ENCODE measurements at places on chromosomes 3 and 15.

GRCh38 chr15:79450648-79451047 lies 18.5 kb downstream of the MINAR1 start:
- DNase-seq: peak; percentile 63

GRCh38 chr3:65200310-65200970 lies 512.6 kb upstream of the ADAMTS9 start:
- DNase-seq: no peak

DNA sequence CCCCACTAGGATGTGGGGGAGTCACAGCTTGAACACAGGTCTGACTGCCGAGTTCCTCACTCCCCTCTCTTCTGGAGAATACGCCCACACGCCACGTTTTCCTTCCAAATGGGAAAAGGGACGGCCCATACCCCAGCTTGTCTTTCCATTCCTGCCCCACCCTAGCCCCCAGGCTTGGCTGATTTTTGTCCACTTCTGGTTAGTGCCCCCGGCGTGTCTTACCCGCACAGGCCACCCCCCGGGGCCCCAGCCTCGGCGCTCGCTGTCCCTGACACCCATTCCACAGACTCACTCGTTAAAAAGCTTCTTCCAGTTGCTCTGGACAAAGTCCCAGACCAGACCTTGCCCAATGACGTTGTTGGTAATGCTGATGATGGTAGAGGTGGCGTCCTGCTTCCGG lies 14.5 kb downstream of the MESP2 start:
- DNase-seq: no peak

GRCh38 chr3:197003461-197004385 lies 25.9 kb downstream of the MELTF start:
- peak; percentile 64 for DNase-seq

GRCh38 chr3:14640734-14641133 lies 10.8 kb upstream of the CCDC174 start:
- no peak for DNase-seq

DNA sequence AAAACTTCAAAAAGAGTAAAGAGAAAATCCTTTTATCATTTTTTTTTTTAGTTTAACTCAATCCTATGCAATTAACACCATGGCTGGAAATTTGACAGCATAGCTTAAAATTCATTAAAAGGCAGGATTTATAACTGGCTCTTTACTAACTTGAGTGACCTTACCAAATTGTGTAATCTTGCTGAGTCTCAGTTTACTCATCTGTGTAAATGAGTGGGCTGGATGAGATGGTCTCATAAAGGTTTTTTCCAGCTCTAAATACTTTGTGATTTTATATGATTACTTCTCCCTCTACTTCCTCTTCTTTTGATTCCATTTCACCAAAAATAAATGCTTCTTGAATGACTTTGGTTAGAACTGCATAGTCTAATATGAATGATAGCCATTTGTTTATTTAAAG lies 234.9 kb upstream of the SATB1 start:
- DNase-seq: no peak

- DNase-seq: no peak
Observed at GRCh38 chr3:154842536-154842935, 237.6 kb upstream of the MME start.

DNA sequence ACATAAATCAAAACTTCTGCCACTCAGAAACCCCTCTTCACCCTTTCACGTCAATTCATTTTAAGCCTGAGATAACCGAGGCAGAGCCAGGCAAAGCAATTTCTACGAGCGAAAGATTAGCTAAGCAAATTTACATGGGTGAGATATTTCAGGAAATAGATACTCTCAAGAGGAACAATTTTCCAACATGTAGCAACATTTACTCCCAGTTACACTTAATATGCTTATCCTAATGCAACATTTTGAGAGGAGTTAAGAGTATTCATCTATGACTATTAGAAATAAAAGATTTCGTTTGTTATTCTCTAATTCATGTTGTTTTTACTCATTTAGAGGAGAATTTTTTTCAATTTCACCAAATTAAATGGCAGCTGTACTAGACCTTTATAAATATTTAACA lies 837 bp downstream of the TMC3 start:
- no peak for DNase-seq

DNA sequence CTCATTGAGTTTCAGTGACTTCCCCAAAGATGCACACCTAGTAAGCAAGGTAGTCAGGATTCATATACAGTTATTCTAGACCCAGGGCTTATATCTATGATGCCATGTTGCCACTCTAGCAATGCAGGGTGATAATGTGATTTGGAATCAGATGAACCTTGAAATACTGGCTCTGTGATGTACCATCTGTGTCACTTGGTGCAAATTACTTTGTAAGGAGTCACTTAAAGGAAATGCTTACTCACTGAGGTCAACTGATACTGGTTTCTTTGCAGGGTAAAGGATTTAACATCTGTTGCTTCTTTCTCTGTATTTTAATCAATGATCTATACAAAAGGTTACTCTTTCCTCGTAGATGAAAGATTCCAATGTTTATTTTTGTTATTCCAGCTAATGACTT lies 10.8 kb downstream of the ASB14 start:
- DNase-seq: peak; percentile 44

DNA sequence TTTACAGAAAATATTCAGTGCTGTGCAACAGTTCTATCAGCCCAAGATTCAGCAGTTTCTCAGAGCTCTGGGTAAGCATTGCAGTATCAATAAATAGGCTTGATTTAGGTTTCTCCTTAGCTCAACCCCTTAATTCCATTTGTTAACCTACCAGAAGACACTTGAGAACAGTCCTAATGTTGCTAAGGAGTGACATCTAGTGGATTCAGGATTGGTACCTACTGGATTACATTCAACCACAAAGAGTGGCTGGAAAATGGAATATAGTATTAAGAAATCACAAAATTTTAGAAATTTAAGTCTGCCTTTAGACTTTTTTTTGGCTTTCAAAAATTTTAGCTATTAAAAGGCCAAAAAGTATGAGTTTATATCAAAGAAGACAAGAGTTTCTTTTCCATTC lies 34.7 kb downstream of the POLG start:
- DNase-seq: no peak

DNA sequence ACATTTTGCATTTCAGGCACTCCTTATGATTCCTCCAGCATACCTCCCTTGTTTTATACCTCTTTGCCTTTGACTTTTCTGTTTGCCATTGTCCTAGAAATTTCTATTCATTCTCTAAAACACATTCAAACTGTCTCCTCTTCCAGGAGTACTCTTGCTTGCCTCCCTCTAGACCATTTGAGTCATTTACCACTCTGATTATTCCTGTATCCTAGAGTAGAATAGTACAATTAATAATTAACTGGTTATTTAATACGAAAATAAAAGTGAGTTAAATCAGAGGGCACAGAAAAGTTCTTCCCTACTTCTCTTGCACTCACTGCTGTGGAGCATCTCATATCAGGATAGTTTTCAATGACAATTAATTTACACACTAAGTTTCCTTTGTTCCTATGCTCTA lies 290.2 kb upstream of the RORA start:
- no peak for DNase-seq

DNA sequence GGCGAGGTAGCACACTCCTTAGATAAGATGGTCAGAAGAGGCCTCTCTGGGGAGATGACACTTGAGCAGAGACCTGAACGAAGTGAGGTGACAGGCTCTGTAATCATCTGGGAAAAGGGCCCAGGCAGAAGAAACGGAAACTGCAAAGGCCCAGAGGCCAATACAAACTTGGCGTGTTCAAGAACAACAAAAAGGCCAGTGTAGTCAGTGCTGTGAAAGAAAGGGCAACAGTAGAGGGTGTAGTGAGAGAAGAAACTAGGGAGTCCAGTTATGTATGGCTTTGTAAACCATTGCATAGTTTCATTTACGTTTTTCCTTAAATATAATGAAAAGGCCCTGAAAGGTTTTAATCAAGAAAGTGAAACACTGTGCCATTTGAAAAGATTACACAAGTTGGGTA lies 31.8 kb downstream of the PLD1 start:
- no peak for DNase-seq

DNA sequence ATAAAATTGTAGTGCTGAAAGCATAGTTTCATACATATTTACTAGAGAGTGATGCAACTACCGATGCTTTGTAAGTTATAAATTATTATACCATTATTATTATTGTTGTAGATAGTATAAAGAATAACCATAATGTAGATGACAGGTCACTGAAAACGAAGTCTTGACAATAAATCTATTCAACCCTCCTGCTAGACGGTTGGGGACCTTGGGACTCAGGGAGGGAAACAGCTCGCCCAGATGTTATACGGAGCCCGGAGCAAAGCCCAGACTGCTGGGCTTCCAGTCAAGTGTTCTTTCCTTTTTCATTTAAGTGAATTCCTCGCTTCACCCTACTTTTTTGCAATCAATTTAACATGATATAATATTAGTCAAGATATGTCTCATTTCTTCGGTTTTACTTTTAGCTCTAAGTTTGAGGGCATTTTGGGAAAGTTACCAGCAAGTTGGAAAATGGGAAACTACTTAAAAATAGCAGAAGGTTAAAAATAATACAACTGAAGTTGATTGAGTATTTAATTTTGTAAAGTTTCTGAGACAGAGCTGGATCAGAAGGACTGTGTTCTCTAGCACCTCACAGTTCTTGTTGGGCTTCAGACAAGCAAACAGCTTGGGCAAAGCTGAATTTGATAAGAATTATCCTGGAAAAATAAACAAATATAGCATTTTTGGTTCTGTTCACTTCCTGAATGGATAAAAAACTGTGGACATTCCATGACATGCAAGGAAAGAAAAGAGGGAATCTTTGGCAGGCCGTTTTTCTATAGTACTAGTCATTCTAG lies 173.4 kb upstream of the TP63 start:
- DNase-seq: no peak

DNA sequence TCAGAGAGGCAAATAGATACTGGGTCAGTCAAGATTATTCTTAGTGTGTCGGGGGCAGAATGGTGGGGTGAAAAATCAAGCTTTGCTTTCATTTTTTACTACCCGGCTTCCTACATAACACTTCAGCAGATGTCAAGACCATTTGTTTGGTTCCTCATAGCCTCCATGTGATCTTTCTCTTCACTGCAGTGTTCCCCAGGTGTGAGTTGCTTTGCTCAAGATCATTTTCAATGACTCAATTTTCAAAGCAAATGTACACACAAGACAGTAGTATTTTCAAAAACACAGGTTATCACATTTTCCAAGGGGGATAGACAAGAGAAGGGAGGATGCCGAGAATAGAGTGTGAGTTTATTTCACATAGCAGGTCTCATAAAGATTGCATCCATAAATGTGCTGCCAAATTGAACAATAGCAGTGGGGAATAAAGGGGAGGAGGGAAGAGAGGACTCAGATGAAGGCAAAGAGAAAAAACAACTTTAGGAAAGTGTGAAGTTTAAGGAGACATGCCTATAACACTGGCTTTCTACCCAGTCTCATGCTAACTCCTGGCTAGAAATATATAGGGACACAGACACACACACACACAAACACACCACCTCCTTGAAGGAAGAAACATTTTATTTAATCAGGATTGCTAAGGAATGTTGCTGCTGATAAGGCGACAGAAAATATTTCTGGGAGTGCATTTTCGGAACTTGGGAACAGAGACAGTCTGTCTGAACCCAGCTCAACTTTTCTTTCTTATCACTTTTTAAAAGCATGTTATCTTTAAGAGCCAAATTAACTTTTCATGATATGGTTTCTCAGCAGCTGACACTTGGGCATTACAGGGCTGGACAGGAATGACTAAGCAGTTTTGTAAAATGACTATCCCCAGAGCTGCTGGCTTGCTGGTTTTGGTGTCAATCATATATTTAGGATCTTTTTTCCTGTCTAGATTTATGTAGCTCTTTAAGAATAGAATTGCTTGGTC lies 402.4 kb downstream of the RBMS3 start:
- DNase-seq: no peak

GRCh38 chr3:40770061-40770460 lies 245.3 kb downstream of the ZNF621 start:
- no peak for DNase-seq

- DNase-seq: no peak
Observed at GRCh38 chr3:81425198-81425868, 336.1 kb downstream of the GBE1 start.

DNA sequence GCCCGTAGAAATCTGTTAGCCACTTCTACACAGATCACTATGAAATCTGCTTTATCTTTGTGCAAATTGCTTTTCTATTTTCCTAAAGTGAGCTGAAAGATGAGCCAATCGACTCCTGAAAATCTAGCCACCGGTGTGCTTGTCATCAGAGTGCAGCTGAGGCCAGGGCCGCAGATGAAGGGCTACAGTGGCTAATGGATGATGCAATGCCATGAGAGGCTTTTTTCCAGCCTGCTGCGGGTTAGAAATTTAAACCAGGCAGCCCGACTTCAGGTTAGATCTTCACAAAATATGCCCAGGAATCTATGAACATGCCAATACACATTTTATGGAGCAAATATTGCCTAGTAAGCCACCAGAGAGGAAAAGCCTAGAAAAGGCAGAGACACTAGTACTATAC lies 948.2 kb upstream of the CFAP20DC start:
- peak; percentile 71 for DNase-seq

GRCh38 chr3:171293142-171293782 lies 166.9 kb downstream of the TNIK start:
- DNase-seq: no peak

DNA sequence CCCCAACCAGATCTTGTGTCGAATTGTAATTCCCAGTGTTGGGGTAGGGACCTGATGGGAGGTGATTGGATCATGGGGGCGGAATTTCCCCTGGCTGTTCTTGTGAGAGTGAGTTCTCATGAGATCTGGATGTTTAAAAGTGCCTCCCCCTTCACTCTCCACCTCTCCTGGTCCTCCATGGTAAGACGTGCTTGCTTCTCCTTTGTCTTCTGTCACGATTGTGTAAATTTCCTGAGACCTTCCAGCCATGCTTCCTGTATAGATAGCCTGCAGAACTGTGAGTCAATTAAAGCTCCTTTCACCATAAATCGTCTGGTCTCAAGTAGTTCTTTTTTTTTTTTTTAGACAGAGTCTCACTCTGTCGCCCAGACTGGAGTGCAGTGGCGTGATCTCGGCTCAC lies 42.3 kb downstream of the NR1D2 start:
- no peak for DNase-seq

- peak; percentile 40 for DNase-seq
Observed at GRCh38 chr3:136141291-136141785, 54.8 kb downstream of the MSL2 start.

DNA sequence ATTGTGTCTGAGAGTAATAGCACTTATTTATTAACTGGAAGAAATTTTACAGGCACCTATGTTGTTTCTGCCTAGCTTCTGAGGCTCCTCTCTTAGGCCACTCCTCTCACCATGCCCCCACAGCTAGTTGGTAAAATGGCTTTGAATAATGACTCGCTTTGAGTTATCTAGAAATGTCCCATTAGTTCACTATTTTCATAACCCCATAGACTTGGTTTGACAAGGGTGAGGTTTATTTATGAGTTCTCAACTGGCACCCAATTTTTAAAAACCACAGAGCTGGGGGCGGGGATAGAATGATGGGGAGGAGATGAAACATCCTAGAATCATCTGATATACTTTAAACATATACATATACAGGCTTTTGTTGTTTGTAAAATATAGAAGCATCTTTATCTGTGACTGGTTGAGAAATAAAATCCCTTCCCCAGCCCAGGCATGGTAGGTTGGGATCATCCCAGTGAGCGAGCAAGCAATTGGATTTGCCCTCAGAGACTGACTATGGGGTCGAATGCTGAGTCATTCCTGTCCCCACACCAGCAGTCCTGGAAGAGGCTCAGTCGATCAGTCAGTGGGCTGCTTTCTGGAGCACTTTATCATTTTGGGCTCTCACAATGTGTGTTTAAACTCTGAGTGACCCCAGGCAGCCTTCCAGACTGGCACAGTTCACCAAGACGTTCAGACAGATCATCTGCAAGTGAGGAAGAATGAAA lies 60.2 kb upstream of the TSEN2 start:
- peak; percentile 76 for DNase-seq
